IMR-90 (cell line): ENCODE measurements at places on chromosomes 6 and 20. TPM values are rescaled to one million over a fixed set of nuclear protein-coding genes. Genes with fewer than 3 reads are reported as not detected.
A peak's percentile ranks its signal among the peaks of the same experiment; 100 is the strongest.

GRCh38 chr20:57677584-57677982, 32.2 kb downstream of the PMEPA1 start:
- no peak for DNase-seq

The HTR1E gene
- not detected in 2 replicates for total RNA-seq

The PIGU gene
- 11.1 and 16.1 TPM in 2 replicates for total RNA-seq

GRCh38 chr6:119676961-119677360, 327.4 kb upstream of the MAN1A1 start:
- DNase-seq: peak; percentile 4

The DLL1 gene
- under 0.01 TPM in 2 replicates for total RNA-seq

DNA sequence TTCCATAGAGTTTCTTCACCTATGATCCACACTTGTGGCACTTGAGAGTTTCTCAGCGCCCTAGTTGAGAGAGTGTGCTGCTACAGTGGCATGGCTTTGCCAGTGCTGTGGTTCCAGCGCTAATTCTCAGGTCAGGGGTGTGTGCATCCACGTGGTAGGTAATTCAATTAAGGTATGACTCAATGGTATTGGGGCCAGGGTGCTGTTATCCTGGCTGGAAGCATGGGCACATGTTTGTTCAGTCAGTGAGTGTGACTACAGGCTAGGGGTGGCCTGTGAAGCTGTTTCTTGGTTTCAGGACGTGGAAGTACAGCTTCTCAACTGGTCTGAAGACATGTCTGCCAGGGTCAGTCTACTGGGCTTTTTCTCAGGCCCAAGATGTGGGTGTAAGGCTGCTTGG, 3.0 kb upstream of the SEMG2 start:
- no peak for DNase-seq

DNA sequence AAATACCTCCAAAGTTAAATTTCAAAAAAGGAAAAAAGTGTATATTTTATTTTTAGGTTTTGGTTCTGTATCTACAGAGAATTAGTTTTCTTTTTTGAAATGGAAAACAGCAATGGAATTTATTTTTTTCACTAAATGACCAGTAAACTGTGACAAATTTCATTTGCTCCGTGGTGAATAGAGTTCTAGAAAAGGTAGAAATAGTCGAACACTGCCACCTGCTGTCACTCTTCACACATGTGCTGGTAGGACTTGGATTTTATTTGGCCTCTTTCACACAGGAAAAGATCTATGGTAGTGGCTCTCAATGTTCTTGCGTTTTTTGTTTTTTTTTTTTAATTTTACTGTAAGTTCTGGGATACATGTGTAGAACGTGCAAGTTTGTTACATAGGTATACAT, 312.5 kb downstream of the EYA4 start:
- DNase-seq: peak; percentile 79

DNA sequence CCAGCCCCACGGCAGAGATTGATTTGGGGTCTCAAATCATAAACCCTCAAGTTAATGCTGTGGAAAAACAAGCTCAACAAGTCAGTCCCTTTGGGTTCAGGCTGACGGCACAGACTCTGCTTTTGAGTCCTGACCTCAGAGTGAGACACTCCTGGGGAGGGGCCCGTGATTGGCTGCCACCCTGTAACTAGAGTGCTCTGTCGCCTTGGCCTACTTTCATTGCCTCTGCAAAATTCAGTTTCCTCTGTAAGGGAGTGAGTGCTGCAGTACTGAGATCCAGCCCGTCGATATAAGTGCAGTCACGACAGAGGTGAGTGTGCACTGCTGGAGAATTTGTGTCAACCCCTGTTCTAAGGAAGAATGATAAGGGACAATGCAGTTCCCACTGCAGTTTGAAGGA, 105.6 kb downstream of the ANKS1A start:
- no peak for DNase-seq

- DNase-seq: no peak
These were observed 243.6 kb downstream of the TTLL2 start for GRCh38 chr6:167568407-167569024.
